Thymus (tissue), 14 donors: ENCODE measurements at places on chromosomes 3 and 15.

GRCh38 chr3:143084856-143085731 is 34.5 kb upstream of the CHST2 start:
- H3K36me3 ChIP-seq: no peaks in the 10 kb centered on the region
- no peaks in the 10 kb centered on the region for H3K4me1 ChIP-seq
- no peak overlapping the region for H3K4me3 ChIP-seq
- no peak overlapping the region for H3K27ac ChIP-seq

GRCh38 chr3:86934851-86935250 is 56.1 kb downstream of the VGLL3 start:
- H3K4me1 ChIP-seq: no peaks in the 10 kb centered on the region
- DNase-seq: no peak
- no peak overlapping the region for H3K4me3 ChIP-seq
- H3K36me3 ChIP-seq: no peaks in the 10 kb centered on the region
- H3K27me3 ChIP-seq: no peaks in the 10 kb centered on the region
- H3K27ac ChIP-seq: no peak overlapping the region

GRCh38 chr3:31356941-31357340 is 175.8 kb upstream of the STT3B start:
- H3K27ac ChIP-seq: no peak overlapping the region
- no peak for DNase-seq
- no peaks in the 10 kb centered on the region for H3K36me3 ChIP-seq
- H3K27me3 ChIP-seq: no peaks in the 10 kb centered on the region

- no peak for DNase-seq
- H3K4me3 ChIP-seq: no peak overlapping the region
- no peak overlapping the region for H3K27ac ChIP-seq
- no peaks in the 10 kb centered on the region for H3K36me3 ChIP-seq
Observed at GRCh38 chr3:71629711-71630110, 46.2 kb upstream of the FOXP1 start.

DNA sequence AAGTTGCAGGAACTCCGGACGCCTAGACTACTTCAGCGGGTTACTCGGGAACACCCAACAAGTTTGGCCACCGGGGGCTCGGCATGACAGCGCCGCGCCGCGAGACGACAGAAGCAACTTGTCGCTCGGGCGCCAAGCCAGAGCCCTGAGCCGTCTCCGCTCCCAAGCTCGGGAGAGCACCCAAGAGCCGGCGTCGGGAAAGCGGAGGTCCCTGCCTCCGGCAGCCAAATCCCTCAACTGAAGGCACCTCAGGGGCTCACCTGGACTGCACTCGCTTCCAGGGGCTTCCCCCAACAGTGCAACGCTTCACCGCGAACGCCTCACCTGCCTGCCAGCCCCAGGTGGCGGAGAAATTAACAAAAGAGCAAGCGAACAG is 640 bp downstream of the MB21D2 start:
- peak overlapping the region; percentile 45 for H3K4me3 ChIP-seq
- peaks cover 30% of the 10 kb centered on the region for H3K27me3 ChIP-seq
- no peaks in the 10 kb centered on the region for H3K36me3 ChIP-seq
- H3K4me1 ChIP-seq: peaks cover 8% of the 10 kb centered on the region
- H3K27ac ChIP-seq: peak overlapping the region; percentile 70

- no peaks in the 10 kb centered on the region for H3K4me1 ChIP-seq
- peaks cover 15% of the 10 kb centered on the region for H3K36me3 ChIP-seq
Observed at GRCh38 chr3:57855281-57855680, 99.2 kb downstream of the SLMAP start.

- no peaks in the 10 kb centered on the region for H3K36me3 ChIP-seq
- H3K27ac ChIP-seq: no peak overlapping the region
- H3K4me3 ChIP-seq: no peak overlapping the region
- H3K27me3 ChIP-seq: no peaks in the 10 kb centered on the region
- DNase-seq: no peak
Observed at GRCh38 chr15:97688886-97689285, 271.6 kb upstream of the ARRDC4 start.

DNA sequence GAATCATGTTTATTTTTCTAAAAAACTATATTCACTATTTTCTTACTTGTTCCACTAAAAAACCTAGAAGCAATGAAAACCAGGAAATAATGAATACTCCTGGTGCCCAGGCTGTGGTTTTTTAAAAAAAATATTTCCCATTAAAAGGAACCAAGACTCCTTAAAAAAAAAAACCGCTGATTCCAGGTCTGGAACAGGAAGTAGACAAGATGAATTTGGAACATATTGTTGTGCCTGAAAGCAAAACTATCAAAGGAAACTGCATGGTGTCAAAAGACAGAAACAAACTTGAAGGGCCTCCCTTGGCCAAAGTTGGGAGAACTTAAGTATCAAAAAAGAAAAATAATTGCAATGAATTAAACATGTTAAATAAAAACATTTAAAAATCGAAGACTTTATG is 245.3 kb upstream of the P2RY1 start:
- no peaks in the 10 kb centered on the region for H3K27me3 ChIP-seq
- H3K36me3 ChIP-seq: no peaks in the 10 kb centered on the region
- H3K27ac ChIP-seq: no peak overlapping the region
- DNase-seq: no peak
- no peak overlapping the region for H3K4me3 ChIP-seq

DNA sequence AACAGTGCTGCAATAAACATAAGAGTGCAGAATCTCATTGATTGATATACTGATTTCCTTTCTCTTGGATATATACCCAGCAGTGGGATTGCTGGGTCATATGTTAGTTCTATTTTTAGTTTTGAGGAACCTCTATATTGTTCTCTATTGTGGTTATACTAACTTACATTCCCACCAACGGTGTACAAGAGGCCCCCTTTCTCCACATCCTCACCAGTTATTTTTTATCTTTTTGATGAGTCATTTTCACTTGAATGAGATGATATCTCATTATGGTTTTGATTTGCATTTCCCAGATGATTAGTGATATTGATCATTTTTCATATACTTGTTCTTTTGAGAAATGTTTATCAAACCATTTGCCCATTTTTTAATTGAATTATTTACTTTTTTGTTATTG is 12.4 kb upstream of the IREB2 start:
- DNase-seq: no peak
- H3K36me3 ChIP-seq: no peaks in the 10 kb centered on the region
- no peak overlapping the region for H3K27ac ChIP-seq
- no peak overlapping the region for H3K4me3 ChIP-seq
- H3K4me1 ChIP-seq: peaks cover 5% of the 10 kb centered on the region

GRCh38 chr15:82812994-82813393 is 3.6 kb downstream of the WHAMM start:
- H3K36me3 ChIP-seq: peaks cover 34% of the 10 kb centered on the region
- no peak overlapping the region for H3K4me3 ChIP-seq
- H3K27ac ChIP-seq: no peak overlapping the region
- no peaks in the 10 kb centered on the region for H3K27me3 ChIP-seq
- H3K4me1 ChIP-seq: peaks cover 4% of the 10 kb centered on the region

- DNase-seq: peak; percentile 20
- H3K27me3 ChIP-seq: no peaks in the 10 kb centered on the region
- no peak overlapping the region for H3K4me3 ChIP-seq
- no peaks in the 10 kb centered on the region for H3K36me3 ChIP-seq
- no peaks in the 10 kb centered on the region for H3K4me1 ChIP-seq
Observed at GRCh38 chr15:72599855-72600464, 54.5 kb upstream of the GOLGA6B start.

DNA sequence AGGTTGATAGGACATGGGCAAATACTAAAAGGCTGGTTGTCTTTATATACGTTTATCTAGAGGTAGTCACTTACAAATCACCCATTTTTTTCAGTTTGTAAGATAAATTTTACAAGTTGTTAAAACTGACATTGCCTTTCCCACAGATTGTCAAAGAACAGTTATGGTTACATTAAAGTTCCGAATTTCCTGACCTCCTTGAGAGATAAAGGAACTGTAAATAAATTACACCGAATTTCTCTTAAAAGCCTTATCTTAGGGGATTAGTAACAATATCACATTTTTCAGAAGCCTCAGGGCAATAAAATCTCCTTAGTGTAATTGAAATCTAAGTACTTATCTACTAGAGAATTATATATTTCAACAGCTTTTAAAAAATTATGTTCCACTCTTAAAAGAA is 49.5 kb downstream of the ZPLD1 start:
- no peaks in the 10 kb centered on the region for H3K27me3 ChIP-seq
- H3K36me3 ChIP-seq: no peaks in the 10 kb centered on the region
- no peak overlapping the region for H3K27ac ChIP-seq
- no peaks in the 10 kb centered on the region for H3K4me1 ChIP-seq
- DNase-seq: no peak

- no peak for DNase-seq
- no peaks in the 10 kb centered on the region for H3K36me3 ChIP-seq
- peak overlapping the region; percentile 85 for H3K27ac ChIP-seq
- peaks cover 27% of the 10 kb centered on the region for H3K4me1 ChIP-seq
Observed at GRCh38 chr3:71391361-71391760, 192.2 kb downstream of the FOXP1 start.

GRCh38 chr15:49075881-49076280 is 29.6 kb upstream of the SECISBP2L start:
- no peak overlapping the region for H3K4me3 ChIP-seq
- H3K36me3 ChIP-seq: no peaks in the 10 kb centered on the region
- no peak for DNase-seq
- no peaks in the 10 kb centered on the region for H3K27me3 ChIP-seq
- H3K27ac ChIP-seq: no peak overlapping the region

- no peaks in the 10 kb centered on the region for H3K36me3 ChIP-seq
- no peak overlapping the region for H3K4me3 ChIP-seq
- DNase-seq: no peak
- H3K4me1 ChIP-seq: no peaks in the 10 kb centered on the region
Observed at GRCh38 chr3:144384241-144384979, 412.8 kb downstream of the DIPK2A start.

DNA sequence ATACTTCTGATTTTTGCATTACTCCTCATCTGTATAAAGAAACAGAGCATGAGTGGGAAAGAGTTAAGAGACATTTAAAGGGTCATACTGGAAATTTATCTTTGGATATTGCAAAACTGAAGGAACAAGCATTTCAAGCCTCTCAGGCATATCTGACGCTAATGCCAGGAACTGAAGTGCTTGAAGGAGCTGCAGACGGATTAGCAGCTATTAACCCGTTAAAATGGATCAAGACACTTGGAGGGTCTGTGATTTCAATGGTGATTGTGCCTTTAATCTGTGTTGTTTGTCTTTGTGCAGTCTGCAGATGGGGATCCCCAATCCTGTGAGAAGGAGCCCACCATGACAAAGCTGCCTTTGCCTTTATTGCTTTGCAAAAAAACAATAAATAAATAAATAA is 202.5 kb upstream of the UBE3A start:
- no peak overlapping the region for H3K27ac ChIP-seq
- no peak overlapping the region for H3K4me3 ChIP-seq
- H3K27me3 ChIP-seq: no peaks in the 10 kb centered on the region

DNA sequence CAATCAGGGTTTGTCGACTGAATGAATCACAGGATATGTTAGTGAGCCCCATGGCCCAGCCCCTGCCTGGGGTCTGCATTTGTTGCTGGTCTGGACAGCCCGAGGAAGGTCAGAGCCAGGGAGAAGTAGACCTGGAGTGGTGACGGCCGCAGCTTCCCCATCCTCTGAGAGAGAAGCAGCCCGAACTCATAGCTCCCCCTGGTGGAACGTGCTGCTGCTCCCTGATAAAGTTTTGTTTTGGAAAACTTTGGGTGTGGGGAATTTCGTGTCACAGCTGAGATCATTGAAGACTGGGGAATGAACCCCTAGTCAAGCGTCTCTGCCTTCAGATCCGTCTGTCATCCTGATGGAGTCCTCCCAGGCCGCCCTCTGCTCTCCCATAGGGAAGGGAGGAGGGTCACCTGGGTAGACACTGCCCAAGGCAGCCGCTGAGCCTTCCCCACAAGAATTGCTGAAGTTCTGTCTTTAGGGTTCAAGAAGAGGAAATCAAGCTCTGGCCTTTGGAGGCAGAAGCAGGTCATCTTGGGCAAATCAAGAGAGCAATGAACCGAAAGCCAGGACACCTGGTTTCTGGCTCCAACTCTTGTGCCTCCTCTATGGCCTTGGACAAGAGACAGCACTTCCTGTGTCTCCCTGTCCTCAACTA is 60.5 kb downstream of the GLDN start:
- no peak overlapping the region for H3K27ac ChIP-seq
- H3K4me1 ChIP-seq: no peaks in the 10 kb centered on the region
- no peak overlapping the region for H3K4me3 ChIP-seq
